ENCODE measurements at places on chromosomes 7 and 10.
A peak's percentile ranks its signal among the peaks of the same experiment; 100 is the strongest.

DNA sequence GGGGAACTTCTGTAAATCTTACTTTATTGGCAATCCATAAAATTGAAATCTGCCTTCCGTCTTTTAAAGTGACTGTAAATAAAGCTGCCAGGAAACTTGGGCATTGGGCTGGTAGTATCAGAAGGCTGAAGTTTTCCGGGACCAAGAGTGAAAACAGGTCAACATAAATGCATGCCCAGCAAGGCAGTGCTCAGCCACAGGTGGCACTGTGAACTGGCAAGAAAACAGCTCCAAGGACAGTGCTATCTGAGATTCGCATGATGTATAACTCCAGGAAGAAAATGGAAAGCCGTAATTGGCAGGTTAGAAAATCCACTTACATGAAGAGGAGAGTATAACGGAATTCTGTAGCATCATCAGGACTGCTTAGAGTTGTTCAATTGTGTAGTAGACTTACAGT lies 1.9 kb upstream of the INSYN2A start:
- no peak for DNase-seq

GRCh38 chr10:98257198-98257597 lies 10.8 kb downstream of the LOXL4 start:
- DNase-seq = no peak

- DNase-seq = no peak
These were observed 81.4 kb downstream of the VWA2 start for GRCh38 chr10:114320249-114321116.

GRCh38 chr10:7025296-7025695 lies 385.5 kb downstream of the SFMBT2 start:
- DNase-seq = no peak

- no peak for DNase-seq
These were observed 59.9 kb downstream of the BMPER start for GRCh38 chr7:33965183-33965744.

GRCh38 chr10:133176546-133176945 lies 16.5 kb downstream of the KNDC1 start:
- no peak for DNase-seq

- DNase-seq = no peak
These were observed 25.4 kb downstream of the AKR1B15 start for GRCh38 chr7:134574322-134574721.

DNA sequence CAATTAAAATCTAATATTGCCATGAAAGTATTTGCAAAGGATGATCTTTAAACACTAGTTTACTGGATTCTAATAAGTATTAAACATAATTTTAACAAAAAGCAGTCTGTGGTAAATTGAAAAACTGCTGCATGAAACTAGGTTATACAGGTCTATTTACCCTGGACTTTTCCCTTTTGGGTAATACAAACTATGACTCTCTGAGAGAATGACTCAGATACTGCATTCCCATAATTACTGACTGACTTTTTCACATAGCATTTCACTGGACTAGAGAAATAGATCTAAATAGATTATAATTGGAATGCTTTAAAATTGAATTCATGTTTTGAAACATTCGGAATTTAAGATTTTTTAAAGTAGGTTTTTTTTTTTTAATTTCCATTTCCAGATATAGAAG lies 395.7 kb downstream of the THSD7A start:
- no peak for DNase-seq

DNA sequence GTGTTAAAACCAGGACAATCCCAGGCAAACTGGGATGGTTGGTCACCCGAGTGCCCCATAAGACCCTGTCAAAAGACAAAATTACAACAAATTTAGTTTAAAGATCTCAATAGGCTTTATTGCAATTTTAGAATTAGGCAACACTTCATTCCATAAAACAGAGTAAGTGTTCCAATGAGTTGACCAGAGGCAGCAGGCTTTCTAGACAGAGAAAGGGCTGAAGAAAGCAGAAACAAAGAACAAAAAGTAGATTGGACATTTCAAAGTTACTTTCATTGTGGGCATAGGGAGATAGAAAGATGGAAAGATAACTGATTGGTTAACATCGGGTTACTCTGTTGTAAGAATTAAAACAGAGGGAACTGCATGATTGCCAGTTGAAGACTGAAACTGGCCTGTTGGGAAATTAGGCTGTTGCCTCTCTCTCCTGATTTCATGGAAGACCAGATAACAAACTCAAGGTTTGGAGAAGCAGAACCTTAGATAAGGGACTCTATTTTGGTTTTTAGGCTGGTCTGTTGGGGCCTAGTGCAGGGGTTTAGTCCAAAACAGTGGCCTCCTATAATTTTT lies 36.3 kb downstream of the ENTPD1 start:
- no peak for DNase-seq

- peak; percentile 55 for DNase-seq
These were observed 829 bp upstream of the RPA3 start for GRCh38 chr7:7719236-7719635.

All from HFFc6 (cell line).